A172 (cell line): ENCODE measurements at places on chromosomes 6 and 20. TPM values are rescaled to one million over a fixed set of nuclear protein-coding genes. Genes with fewer than 3 reads are reported as not detected.

DNA sequence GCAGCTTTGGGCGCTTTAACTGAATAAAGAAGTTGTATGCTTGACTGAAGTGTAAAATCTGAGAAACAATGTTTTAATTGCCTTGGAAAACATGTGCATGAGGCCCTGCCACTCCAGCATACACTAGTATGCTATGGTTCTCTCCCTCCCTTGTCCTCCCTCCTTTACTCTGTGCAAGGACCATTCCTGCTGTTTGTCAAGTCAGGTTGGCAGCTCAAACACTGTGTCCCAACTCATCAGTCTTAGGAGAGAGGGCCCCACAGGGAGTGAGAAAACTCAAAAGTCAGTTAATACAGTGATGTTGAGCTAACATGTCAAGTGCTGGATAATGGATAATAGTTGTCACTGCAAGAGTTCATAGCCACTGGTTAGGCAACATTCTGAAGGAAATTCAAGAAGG, 543.6 kb downstream of the GRIK2 start:
- DNase-seq: no peak

UBD gene
- total RNA-seq: not detected in 2 replicates

GRCh38 chr6:169640351-169640852, 61.4 kb downstream of the WDR27 start:
- DNase-seq: no peak

- peak; percentile 20 for DNase-seq
Measured at GRCh38 chr6:117195728-117196127, 69.6 kb upstream of the VGLL2 start.

SEL1L2 gene
- total RNA-seq: not detected in 2 replicates

SIRPB1 gene
- 0.55 and 0.74 TPM in 2 replicates for total RNA-seq

DNA sequence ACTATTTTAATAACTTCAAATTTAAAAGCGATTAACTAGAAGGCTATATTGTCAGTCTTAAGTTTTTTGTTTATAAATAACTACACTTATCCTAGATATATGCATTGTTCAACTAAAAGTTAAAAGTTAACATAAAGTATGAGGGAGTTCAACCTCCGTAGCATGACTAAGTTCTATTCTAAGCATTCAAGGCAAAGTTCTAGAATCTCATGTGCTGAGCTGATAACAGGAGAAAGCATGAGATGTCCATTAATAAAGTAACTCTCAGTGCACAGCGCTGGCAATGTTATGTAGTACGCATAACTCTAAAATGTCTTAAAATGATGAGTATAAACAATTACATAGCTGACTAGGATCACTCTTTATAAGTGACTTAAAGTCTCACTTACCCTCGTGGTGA, 264.8 kb downstream of the RNGTT start:
- DNase-seq: no peak

APOBEC2 gene
- not detected in 2 replicates for total RNA-seq

- no peak for DNase-seq
Measured at GRCh38 chr6:6870921-6871320, 236.8 kb upstream of the RREB1 start.

SYTL3 gene
- 1.7 and 2.0 TPM in 2 replicates for total RNA-seq

CLDN20 gene
- total RNA-seq: not detected in 2 replicates

GRCh38 chr20:31760519-31761240, 21.6 kb downstream of the TPX2 start:
- DNase-seq: no peak

GRCh38 chr6:155050311-155050710, 55.2 kb downstream of the TIAM2 start:
- DNase-seq: peak; percentile 68

PPIL6 gene
- 1.7 and 2.4 TPM in 2 replicates for total RNA-seq

FOXP4 gene
- total RNA-seq: 3.9 and 5.4 TPM in 2 replicates

- no peak for DNase-seq
Measured at GRCh38 chr20:36929691-36930090, 21.8 kb downstream of the SAMHD1 start.

DZANK1 gene
- 1.7 and 2.9 TPM in 2 replicates for total RNA-seq

OOEP gene
- total RNA-seq: not detected in 2 replicates

BHLHE23 gene
- not detected in 2 replicates for total RNA-seq

FNDC1 gene
- total RNA-seq: 0.02 TPM in 1 of 2 replicates, not detected in the other

GINS1 gene
- total RNA-seq: 42.6 and 48.4 TPM in 2 replicates

GRCh38 chr20:21521596-21522480, 8.0 kb upstream of the NKX2-2 start:
- DNase-seq: no peak

DNA sequence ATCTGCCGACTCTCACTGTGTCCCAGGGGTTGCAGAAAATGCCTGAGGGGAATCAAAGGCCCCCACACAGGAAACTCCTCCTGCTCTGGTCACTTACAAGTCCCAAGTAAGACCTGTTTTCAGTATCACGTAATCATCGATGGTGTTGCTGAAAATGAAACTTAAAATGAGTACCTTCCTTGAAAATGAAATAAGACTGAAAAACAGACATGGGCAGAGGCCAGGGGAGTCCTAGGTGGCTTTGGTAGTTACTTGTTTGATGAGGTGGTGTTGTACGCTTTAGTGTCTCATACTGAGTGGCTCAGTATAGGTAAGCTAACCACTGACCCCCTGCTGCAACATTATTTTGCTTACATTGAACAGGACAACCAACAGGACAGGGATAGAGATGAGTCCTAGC, 43.0 kb upstream of the SYNCRIP start:
- no peak for DNase-seq

GRCh38 chr6:128242765-128243403, 277.5 kb downstream of the PTPRK start:
- DNase-seq: no peak

- DNase-seq: peak; percentile 27
Measured at GRCh38 chr20:326645-327185, 1.4 kb downstream of the SOX12 start.

DNA sequence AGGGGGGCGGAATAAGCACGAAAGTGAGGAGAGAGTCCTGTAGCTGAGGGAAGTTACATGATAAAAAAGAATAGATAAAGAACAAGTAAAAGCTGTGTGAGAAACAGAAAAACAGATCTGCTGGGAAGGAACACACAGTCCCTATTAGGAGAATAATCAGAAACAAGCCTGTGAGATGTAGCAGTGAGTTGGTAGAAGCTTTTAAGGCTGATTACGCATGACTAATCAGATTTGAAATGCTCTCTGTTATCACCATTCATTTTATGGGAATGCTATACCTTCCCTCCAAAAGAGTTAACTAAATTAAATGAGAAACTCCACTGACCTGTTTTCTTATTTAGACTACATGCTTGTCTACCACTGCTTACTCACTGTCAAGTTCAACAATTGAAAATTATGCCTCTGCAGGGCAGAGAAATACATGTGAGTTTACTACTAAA, 15.8 kb downstream of the REPS1 start:
- peak; percentile 54 for DNase-seq

DNA sequence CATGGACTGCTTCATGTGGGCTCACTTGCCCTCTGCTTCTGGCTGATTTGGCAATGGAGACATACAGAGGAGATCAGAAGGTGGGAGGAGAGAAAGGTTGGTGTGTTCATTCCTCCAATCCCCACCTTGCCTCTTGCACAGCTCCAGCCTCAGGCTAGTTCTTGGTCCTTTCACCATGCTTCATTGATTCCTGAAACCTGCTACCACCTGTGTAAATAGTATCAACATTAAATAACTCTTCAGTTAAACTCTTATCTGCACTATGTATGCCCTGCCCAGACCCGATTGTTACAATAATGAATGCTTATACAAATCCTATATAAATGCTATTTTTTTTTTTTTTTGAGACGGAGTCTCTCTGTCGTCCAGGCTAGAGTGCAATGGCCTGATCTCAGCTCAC, 174.5 kb downstream of the CD83 start:
- no peak for DNase-seq

DNA sequence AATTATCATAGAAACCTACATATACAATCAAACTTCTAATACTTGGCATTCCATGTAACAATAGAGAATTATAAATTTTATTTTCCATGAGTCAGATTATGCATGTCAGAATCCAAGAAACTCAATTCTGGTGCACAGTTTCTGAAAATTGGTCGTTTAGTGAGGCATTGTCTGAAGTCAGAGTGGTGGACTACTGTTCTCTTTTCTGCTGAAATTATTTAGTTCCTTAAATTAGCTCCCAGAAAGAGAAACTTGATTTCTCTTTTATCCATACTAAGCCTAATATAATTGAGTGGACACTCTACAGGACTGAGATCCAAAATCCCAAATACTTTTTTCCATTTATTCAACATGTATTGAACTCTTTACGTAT, 265.5 kb downstream of the ALDH8A1 start:
- no peak for DNase-seq

GRCh38 chr6:45966797-45967196, 48.9 kb downstream of the CLIC5 start:
- no peak for DNase-seq

DNA sequence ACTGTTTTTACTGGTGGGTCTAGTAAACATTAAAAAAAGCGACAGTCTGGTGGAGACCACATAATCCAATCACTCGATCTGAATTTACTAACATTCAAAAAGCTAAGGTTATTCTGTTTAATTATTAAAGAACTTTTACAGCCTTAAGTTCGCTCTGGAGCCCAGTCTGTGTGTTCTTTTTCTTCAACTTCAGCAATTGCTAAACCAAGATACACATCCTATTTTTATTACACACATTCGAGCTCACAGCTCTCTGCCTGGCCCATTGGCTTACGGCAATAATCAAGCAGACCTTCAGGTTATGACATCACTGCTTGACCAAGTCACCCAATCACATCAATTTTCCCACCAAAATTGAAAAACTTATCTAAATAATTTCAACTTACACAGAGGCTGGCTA, 57.4 kb upstream of the PRSS16 start:
- DNase-seq: no peak

DNA sequence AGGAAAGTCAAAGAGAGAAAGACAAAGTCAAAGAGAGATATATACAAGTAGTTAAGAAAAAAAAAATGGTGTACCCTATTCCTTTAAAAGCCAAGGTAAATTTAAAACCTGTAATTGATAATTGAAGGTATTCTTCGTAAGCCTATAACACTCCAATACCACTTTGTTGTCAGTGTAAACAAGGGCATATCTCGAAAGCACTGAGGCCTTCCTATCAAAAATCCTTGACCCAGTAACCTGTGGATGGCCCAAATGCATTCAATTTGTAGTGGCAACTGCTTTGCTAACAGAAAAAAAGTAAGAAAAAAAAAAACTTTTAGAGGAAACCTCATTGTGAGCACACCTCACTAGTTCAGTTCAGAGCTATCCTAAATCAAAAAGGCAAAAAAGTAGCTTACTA, 39.3 kb upstream of the SAMD3 start:
- no peak for DNase-seq

PRL gene
- 0.07 TPM in 1 of 2 replicates, not detected in the other for total RNA-seq

DNA sequence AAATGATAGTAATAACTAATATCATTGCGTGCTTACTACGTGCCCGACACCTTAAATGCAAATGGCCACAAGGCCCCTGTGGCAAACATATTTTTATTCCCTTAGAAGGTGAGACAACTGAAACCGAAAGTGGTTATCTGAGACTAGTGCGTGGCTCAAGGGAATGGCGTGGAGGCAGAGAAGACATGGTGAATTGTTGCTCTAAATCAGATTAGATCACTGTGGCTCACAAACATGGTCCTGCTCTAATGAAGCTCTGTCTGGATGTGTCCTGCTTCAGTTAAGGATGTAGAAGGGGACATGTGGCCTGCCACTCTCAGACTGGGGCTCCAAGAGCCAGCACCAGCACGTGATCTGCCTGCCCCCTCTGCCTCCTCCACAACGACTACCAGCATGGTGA, 124.2 kb upstream of the GMDS start:
- DNase-seq: no peak

- peak; percentile 96 for DNase-seq
Measured at GRCh38 chr20:53829255-53829723, 235.7 kb upstream of the ZNF217 start.

CRISP2 gene
- not detected in 2 replicates for total RNA-seq

DNA sequence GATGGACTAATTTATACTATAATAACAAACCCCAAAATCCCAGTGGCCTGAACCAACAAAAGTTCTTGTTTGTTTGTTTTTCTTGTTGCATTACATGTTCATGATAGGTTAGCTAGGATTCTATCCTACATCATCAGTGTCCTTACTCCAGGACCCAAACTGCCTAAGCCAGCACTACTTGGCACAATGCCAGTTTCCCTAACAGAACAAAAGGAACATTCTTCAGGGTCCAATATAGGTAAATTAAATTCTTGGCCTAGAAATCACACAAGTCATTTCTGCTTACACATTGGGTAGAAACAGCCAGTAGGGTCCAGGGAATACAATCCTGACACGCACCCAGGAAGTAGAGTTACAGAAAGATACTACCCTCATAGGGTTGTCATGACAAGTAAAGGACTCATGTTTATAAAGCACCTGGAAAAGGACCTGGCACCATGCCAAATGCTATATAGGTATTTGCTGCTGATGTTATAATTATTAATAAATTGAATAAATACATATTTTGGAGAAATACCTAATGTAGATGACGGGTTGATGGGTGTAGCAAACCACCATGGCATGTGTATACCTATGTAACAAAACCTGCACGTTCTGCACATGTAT, 38.8 kb downstream of the RCAN2 start:
- DNase-seq: no peak

DNA sequence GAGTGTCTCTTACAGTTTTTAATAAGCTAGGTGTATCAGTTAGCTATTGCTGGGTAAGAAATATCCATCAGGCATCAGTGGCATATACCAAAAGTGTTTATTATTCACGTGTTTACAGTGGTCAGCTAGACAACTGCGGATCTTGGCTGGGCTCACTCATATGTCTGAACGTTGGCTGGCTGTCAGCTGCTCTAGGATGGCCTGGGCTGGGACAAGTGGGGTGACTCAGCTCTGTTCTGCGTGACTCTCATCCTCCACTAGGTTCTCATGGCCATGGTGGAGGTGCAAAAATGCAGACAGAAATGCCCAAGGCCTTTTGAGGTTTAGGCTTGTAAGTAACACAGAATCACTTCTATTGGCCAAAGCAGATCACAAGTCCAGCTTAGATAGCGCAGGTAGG, 22.0 kb downstream of the ZNF341 start:
- DNase-seq: peak; percentile 24

PTCRA gene
- not detected in 2 replicates for total RNA-seq

DNA sequence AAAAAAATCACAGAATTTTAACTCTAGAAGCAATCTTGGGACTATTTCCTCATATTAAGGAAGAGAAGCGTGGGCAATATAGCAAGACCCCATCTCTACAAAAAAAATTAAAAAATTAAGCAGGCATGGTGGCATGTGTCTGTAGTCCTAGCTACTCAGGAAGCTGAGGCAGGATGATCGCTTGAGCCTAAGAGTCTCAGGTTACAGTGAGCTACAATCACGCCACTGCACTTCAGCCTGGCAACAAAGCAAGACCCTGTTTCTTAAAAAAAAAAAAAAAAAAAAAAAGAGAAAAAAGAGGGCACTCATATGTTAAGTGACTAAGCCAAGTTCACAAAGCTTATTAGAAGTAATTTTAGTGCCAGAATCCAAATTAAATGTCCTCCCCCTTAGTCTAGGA, 100.8 kb downstream of the SESN1 start:
- no peak for DNase-seq

GRCh38 chr6:12137480-12137879, 125.4 kb downstream of the HIVEP1 start:
- DNase-seq: peak; percentile 59

- no peak for DNase-seq
Measured at GRCh38 chr6:144087789-144088426, 7.5 kb downstream of the SF3B5 start.
